ENCODE measurements at places on chromosomes 3 and 15. TPM values are rescaled to one million over a fixed set of nuclear protein-coding genes. Genes with fewer than 3 reads are reported as not detected.

DNA sequence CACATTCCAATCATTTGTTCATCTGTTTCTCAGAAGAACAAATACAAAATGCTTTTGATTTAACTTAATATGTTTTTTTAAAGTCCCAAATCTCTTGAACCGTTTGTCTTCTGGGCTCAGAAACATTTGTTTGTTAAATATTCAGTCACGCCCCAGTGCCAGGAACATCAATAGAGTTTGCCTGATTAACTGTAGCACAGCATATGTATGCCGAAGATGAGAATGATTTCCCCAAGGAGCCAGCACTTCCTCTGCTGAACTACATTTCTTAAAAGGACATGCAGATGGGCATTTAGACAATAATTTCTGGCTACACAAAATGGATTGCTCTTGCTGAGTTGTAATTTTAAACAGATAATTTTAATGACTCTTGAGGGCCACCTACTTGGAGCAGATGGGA is 191.6 kb upstream of the FAM3D start:
- DNase-seq: no peak

The CD86 gene
- 6.3 TPM for total RNA-seq

DNA sequence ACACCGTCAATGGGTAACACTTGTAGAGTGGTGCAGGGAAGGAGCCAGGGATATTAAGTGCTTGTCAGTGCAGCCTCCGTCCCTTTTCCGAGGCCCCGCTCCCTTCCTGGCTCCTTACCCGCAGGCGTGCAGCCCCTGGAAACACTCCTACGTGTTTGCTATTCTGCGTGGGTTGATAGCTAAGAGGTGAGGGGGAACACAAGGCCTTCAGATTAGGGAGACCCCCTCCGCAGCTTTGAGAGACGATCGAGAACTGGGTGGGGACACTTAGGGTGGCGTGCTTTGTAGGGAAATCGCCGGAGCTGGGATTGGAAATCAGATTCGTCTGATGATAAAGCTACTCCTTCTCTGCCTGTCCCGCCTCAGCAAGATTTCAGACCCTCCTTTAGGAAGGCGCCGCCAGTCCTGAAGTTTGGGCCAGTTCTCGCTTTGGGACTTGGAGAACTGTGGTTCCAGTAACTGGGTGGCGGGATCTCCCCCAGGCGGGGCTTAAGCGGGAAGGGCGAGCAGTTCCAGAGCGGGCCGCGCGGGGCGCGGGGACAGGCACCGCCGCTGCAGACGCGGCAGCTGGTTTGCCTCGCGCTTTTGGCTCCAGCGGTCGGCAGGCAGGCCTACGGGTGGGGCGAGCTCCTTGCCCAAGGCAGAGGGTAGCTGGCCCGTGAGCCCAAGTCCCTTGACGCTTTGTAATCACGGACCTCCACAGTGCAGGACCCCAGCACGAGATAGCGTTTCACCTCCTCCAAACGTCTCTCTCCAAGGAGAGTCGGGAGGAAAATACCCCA is 8.0 kb upstream of the FAM107A start:
- DNase-seq: peak; percentile 90

DNA sequence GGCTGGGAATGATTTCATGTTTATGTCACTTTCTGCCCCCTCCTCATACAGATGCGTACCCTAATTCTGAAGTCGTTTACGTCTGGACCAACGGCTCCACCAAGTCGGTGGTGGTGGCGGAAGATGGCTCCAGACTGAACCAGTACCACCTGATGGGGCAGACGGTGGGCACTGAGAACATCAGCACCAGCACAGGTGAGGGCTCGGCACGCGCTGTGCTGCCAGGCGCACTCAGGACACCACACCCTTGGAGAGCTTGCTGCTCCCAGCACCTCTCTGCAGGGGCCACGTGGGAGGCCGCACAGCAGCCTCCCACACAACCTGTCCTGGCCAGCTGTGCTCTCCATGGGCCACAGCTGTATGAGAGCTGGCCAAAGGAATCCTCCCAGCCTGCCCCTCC is 33.8 kb upstream of the GABRG3 start:
- no peak for DNase-seq

The EPB42 gene
- total RNA-seq: not detected
